Gastrocnemius medialis (tissue), 4 donors: ENCODE measurements at places on chromosomes 13 and 19.

- DNase-seq, result no peak
Measured at GRCh38 chr13:112586334-112586960, 1.5 kb downstream of the TUBGCP3 start.

- DNase-seq, result no peak
Measured at GRCh38 chr19:47176627-47177090, 46.0 kb downstream of the SAE1 start.

DNA sequence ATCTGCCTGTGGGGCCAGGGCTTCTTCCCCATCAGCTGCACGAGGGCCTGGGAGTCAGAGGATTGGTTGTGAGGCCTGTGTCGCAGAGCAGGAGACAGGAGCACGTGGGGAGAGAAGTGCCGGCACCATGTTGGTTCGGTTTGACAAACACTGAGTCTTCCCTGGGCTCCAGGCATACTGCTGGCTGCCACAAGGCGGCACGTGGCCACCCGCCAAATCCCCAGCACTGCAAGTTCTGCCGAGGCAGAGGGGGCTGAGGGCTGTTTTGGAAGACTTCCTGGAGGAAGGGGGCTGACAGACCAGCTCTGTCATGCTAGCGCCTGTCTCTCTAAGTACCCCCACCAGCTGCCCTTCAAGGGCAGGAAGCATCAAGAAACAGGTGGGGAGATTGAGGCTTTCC is 9.5 kb downstream of the SHANK1 start:
- no peak for DNase-seq

DNA sequence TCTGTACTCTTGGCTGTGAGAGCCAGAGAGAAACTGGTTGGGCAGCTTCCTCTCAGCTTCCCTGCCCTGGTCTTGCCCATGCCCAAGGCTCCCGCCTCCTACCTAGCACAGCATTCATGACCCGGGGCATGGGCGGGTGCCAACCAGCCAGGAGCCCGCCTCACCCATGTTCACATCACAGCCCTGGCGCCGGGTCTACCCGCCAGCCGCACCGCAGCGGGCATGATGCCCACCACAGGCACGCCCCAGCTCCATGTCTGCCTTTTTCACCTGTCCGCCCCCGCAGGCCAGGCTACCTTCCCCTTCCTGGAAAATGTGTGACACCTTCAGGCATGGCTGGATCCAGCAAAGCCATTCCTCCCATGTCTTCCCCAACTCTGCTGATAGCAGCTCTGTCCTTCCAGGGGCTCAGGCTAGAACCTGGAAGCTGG is 42.1 kb downstream of the PTPRS start:
- DNase-seq, result no peak

- DNase-seq, result no peak
Measured at GRCh38 chr19:44883922-44884321, 7.1 kb upstream of the TOMM40 start.

GRCh38 chr13:94936633-94937032 is 224.3 kb upstream of the SOX21 start:
- no peak for DNase-seq

DNA sequence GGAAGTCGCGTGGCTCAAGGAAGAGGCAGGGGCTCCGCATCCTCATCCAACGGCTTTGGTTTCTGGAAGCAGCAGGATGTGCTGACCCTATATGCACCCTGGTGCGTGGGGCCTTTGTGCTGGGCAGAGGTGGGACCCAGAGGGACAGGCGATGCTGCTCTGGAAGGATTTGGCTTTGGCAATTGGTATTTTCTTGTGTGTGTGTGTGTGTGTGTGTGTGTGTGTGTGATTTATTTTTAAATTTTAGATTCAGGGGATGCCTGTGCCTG is 321.9 kb upstream of the ZNF507 start:
- no peak for DNase-seq

GRCh38 chr19:15672580-15673175 is at the start of gene CYP4F12:
Gene CYP4F12, plus strand, starts transcription at chr19:15673087. Its CDS starts 443 bp downstream, at chr19:15673530.
- DNase-seq, result peak; percentile 62

DNA sequence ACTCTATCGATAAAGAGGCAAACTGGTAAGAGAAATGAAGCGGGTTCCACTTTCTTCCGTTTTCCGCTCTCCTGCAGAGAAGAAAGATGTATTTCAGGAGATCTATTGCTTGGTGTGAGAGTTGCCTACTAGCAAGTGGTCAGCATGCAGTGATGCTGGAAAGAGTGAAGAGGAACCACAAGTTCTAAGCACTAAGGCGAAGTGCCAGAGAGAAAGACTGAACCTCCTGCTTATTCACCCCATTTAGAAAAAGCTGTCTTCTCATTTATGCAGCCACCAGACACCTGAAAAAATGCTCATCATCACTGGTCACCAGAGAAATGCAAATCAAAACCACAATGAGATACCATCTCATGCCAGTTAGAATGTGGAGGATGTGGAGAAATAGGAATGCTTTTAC is 78.7 kb upstream of the GPC6 start:
- DNase-seq, result no peak

- DNase-seq, result no peak
Measured at GRCh38 chr19:27971071-27971470, 1241.9 kb downstream of the UQCRFS1 start.
